ENCODE measurements at places on chromosomes 5 and 9. TPM values are rescaled to one million over a fixed set of nuclear protein-coding genes. Genes with fewer than 3 reads are reported as not detected.

Gene PKD2L2
- not detected for total RNA-seq

Gene FGD3
- total RNA-seq: 91.0 TPM

Gene NREP
- 2.9 TPM for total RNA-seq

- no peak overlapping the region for H3K27ac ChIP-seq
- no peaks in the 10 kb centered on the region for H3K4me1 ChIP-seq
- no peaks in the 10 kb centered on the region for H3K36me3 ChIP-seq
- H3K4me3 ChIP-seq: no peak overlapping the region
- DNase-seq: no peak
- no peaks in the 10 kb centered on the region for H3K27me3 ChIP-seq
Observed at GRCh38 chr9:22682536-22682935, 235.9 kb downstream of the DMRTA1 start.

GRCh38 chr9:5392285-5392684, 45.4 kb downstream of the PLGRKT start:
- no peak overlapping the region for H3K27ac ChIP-seq
- H3K27me3 ChIP-seq: no peaks in the 10 kb centered on the region
- no peak for DNase-seq
- H3K36me3 ChIP-seq: no peaks in the 10 kb centered on the region
- peaks cover 4% of the 10 kb centered on the region for H3K4me1 ChIP-seq

- H3K27me3 ChIP-seq: peaks cover 73% of the 10 kb centered on the region
- no peak for DNase-seq
- peaks cover 38% of the 10 kb centered on the region for H3K4me1 ChIP-seq
- H3K36me3 ChIP-seq: no peaks in the 10 kb centered on the region
- no peak overlapping the region for H3K27ac ChIP-seq
- no peak overlapping the region for H3K4me3 ChIP-seq
Observed at GRCh38 chr9:93960971-93961841, 6.1 kb upstream of the BARX1 start.

- DNase-seq: no peak
- H3K27me3 ChIP-seq: peaks cover 6% of the 10 kb centered on the region
- no peak overlapping the region for H3K27ac ChIP-seq
- H3K4me1 ChIP-seq: no peaks in the 10 kb centered on the region
- H3K4me3 ChIP-seq: no peak overlapping the region
Observed at GRCh38 chr5:61217214-61217613, 54.9 kb upstream of the SMIM15 start.

- H3K27me3 ChIP-seq: no peaks in the 10 kb centered on the region
- H3K4me1 ChIP-seq: no peaks in the 10 kb centered on the region
- H3K4me3 ChIP-seq: no peak overlapping the region
- H3K27ac ChIP-seq: no peak overlapping the region
Observed at GRCh38 chr5:9166202-9167112, 379.4 kb downstream of the SEMA5A start.

DNA sequence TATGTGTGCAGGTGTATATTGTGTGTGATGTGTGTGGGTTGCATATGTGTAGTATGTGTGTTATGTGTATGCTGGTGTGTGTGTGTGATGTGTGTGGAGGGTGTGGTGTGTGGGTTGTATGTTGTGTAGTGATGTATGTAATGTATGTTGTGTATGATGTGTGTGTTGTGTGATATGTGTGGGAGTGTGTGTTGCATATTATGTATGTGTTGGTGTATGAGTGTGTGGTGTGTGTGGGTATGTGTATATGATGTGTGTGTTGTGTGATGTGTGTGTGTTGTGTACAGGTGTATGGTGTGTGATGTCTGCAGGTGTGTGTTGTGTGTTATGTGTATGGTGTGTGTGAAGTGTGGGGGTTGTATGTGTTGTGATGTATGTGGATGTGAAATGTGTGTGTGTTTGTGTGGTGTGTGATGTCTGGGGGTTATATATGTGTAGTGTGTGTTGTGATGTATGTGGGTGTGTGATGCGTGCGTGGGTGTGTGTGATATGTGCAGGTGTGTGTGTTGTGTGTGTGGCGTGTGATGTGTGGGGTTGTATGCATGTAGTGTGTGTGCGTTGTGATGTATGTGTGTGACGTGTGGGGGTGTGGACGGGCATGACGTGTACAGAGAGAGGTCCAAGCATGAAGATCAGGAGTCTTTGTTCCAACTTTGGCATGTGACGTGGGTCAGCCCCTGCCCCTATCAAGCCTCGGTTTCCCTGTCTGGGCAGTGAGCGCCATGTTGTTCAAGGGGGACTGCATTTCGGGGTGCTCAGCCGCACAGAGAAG, 8.5 kb upstream of the CRB2 start:
- H3K4me1 ChIP-seq: peaks cover 7% of the 10 kb centered on the region
- H3K27me3 ChIP-seq: no peaks in the 10 kb centered on the region
- H3K4me3 ChIP-seq: no peak overlapping the region
- H3K27ac ChIP-seq: no peak overlapping the region
- H3K36me3 ChIP-seq: no peaks in the 10 kb centered on the region

GRCh38 chr9:131707733-131708157, 32.1 kb downstream of the RAPGEF1 start:
- H3K4me1 ChIP-seq: peaks cover 87% of the 10 kb centered on the region
- no peak overlapping the region for H3K27ac ChIP-seq
- DNase-seq: no peak
- no peaks in the 10 kb centered on the region for H3K27me3 ChIP-seq
- H3K36me3 ChIP-seq: no peaks in the 10 kb centered on the region

DNA sequence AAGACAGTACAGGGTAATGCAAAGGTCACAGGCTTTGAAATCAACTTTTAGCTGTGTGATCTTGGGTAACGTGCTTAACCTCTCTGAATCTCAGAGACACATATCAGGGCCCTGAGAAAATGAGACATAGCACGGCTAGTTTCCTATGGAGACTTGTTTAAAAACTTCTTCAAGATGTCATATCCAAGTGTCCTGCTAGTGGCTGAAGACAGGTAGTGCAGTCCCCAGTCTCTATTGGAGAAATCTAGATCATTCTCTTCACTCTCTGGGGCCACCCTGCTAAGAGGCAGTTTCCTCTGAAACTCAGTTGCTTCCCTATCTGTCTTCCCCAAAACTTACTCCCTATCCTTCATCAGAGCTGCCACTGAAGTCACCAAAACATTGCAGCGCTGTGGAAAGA, 30.3 kb upstream of the GRXCR2 start:
- no peak overlapping the region for H3K4me3 ChIP-seq
- no peak for DNase-seq
- no peak overlapping the region for H3K27ac ChIP-seq
- H3K4me1 ChIP-seq: no peaks in the 10 kb centered on the region
- H3K36me3 ChIP-seq: no peaks in the 10 kb centered on the region

DNA sequence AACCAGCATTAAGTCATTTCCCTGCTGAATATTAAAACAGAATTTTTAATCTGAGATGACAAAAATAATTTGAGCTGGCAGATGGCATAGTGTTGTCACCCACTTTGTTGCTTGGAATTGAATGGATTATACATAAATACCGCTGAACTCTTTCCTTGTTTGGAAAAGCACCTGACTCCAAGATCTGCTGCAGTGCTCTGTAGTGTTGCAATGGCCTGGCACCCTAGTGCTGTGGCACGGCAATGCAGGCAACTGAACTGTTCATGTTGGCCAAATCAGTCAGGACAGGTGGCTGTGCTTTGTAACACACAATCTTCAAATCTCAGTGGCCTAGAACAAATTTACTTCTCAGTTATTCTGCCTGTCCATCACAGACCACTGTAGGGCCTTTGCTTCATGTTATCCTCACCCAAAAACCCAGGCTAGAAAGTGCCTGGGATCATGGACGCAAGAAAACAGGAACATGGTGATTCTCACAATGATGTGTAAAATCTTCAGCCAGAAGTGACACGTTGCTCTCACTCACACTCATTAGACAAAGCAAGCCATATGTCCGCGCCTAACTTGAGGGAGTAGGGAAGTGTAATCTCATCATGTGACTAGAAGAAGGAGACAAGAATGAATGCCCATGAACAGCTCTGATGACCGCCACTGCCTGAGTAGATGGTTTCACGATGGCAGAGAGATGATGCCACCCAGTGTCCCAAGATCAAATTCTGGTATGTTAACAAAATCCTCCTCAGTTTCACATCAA, 191.9 kb upstream of the PUM3 start:
- no peaks in the 10 kb centered on the region for H3K4me1 ChIP-seq
- no peak overlapping the region for H3K27ac ChIP-seq
- no peak for DNase-seq
- H3K36me3 ChIP-seq: no peaks in the 10 kb centered on the region

DNA sequence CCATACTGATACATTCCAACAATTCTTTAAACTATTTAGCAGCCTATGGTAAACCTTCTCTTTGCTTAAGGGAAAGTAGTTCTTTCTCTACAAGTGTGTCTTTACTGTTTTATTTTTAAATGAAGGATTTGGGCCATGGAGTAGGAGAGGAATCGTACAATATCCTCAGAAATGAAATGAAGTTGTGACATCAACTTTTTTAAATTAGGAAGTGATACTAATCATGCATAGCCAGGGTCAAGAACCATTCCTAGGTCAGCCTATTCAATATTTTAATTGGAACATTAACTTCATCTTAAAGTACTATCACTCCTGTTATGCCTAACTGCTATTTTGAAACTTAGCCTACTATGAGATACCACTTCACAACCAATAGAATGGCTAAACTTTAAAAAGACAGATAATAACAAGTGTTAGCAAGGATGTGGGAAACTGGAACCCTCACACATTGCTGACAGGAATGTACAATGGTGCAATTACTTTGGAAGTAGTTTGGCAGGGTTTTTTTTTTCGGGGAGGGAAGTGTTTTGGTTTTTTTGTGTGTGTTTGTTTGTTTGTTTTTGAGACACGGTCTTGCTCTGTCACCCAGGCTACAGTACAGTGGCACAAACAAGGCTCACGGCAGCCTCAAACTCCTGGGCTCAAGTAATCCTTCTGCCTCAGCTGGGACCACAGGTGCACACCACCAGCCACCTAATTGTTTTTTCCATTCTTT, 10.7 kb downstream of the AGTPBP1 start:
- no peak overlapping the region for H3K4me3 ChIP-seq
- H3K36me3 ChIP-seq: no peaks in the 10 kb centered on the region
- peaks cover 3% of the 10 kb centered on the region for H3K4me1 ChIP-seq
- no peak overlapping the region for H3K27ac ChIP-seq
- H3K27me3 ChIP-seq: no peaks in the 10 kb centered on the region

- no peaks in the 10 kb centered on the region for H3K36me3 ChIP-seq
- H3K4me3 ChIP-seq: no peak overlapping the region
- H3K27me3 ChIP-seq: no peaks in the 10 kb centered on the region
Observed at GRCh38 chr5:120843390-120843980, 379.4 kb downstream of the PRR16 start.

- H3K36me3 ChIP-seq: no peaks in the 10 kb centered on the region
- peaks cover 54% of the 10 kb centered on the region for H3K4me1 ChIP-seq
- no peak for DNase-seq
- peak overlapping the region; percentile 51 for H3K27ac ChIP-seq
- no peaks in the 10 kb centered on the region for H3K27me3 ChIP-seq
Observed at GRCh38 chr9:127714951-127715469, 453 bp downstream of the PTRH1 start.
